ENCODE measurements at places on chromosomes 5 and 9. TPM values are rescaled to one million over a fixed set of nuclear protein-coding genes. Genes with fewer than 3 reads are reported as not detected.

DNA sequence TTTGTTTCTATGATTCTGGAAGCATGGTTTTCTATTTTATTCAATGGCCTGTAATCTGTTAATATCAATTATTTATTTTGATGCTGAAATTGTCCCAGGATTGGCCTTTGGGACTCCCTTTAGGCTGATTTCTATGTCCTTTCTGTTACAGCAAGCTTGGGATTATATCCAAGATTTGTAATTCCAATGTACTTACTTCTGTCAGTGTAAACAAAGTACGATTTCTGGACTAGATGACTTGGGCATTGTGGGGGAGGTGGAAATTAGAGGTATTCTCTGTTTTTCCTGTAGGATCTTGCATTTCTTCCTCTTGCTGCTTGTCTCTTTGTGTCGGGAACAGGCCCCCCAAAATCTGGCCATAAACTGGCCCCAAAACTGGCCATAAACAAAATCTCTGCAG lies 3.7 kb downstream of the PCDHGA12 start:
- H3K4me1 ChIP-seq = no peaks in the 10 kb centered on the region
- no peaks in the 10 kb centered on the region for H3K36me3 ChIP-seq
- DNase-seq = no peak
- H3K27ac ChIP-seq = no peak overlapping the region
- H3K27me3 ChIP-seq = peaks cover 20% of the 10 kb centered on the region

DNA sequence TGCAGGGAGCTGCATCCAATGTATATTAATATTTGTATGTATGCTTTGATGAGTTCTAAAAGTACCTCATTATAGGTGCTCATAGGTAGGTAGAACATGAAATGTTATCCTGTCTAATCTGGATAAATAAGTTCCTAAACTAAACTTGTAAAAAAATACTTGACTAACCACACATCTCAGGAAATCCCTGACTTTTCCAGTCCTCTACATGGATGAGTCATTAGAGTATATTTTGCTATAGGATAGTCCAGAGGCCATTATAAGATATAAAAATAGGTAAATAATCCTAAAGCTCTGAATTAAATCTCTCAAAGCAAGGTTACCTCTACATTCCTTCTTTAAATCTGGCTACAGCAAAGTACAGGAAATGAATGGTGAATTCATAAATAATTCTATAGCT lies 404.3 kb downstream of the RAB3C start:
- DNase-seq = no peak
- H3K27ac ChIP-seq = no peak overlapping the region
- no peaks in the 10 kb centered on the region for H3K4me1 ChIP-seq
- no peaks in the 10 kb centered on the region for H3K27me3 ChIP-seq

- no peaks in the 10 kb centered on the region for H3K4me1 ChIP-seq
- H3K27me3 ChIP-seq = no peaks in the 10 kb centered on the region
- H3K36me3 ChIP-seq = no peaks in the 10 kb centered on the region
- no peak for DNase-seq
Measured at GRCh38 chr5:124080256-124080655, 568.3 kb downstream of the CSNK1G3 start.

DNA sequence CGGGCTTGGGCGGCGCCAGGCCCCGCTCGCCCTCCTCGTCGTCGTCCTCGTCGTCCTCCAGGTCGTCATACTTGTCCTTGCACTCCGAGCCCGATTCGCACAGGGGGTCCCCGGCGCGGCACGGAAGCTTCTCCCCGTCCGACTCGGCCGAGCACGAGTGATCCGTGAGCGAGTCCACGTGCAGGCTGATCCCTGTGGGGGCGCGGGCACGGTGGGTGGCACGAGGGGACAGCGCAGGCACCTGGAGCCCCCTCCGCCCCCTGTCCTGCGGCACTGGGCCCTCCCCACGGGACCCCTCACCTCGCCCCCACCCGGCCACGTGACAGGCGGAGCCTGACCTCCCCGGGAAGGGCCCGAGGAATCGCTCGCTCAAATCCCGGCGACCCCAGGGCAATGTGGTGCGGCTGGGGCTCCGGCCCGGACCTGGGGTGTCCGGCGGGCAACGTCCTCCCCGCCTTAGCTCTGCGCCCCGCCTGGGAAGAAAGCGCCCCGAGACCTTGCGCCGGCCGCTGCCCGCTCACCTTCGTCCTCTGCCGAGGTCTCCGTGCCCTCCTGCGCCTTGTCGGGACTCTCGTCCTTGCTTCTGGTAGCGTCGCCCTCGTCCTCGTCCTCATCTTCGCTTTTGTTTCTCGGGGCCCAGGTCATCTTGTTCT lies 2.5 kb downstream of the IRX2 start:
- no peak overlapping the region for H3K4me3 ChIP-seq
- no peak for DNase-seq
- H3K27ac ChIP-seq = no peak overlapping the region
- no peaks in the 10 kb centered on the region for H3K4me1 ChIP-seq
- no peaks in the 10 kb centered on the region for H3K36me3 ChIP-seq

DNA sequence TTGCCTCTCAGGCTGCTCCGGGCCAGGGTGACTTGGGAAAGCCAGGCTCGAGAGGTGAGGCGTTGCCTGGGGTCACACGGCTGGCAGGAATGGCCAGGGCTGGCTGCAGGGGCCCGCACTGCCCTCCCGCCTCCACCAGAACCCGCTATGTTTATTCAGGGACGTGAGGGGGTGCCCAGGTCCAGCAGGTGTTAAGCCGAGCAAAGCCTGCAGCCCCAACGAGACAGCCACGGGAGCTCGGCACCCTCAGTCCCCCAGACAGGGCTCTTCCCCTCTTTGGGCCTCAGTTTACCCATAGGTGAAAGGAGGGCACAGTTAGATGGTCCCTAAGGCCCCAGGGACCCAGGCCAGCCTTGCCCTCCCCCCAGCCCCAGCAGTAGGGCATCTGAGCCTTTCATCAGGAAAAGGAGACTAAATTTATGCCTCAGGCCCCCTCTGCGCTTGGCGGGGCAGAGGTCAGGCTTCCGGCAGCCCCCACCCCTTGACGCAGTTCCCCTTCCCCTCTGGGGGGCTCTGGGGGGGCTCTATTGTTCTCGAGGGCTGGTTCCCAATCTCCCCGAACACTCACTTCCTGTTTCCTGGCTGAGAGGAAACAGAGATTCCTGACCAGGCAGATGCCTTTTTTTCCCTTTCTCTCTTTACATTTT lies 7.1 kb upstream of the EGFL7 start:
- no peaks in the 10 kb centered on the region for H3K36me3 ChIP-seq
- H3K27me3 ChIP-seq = no peaks in the 10 kb centered on the region
- no peak overlapping the region for H3K27ac ChIP-seq
- no peak overlapping the region for H3K4me3 ChIP-seq

DNA sequence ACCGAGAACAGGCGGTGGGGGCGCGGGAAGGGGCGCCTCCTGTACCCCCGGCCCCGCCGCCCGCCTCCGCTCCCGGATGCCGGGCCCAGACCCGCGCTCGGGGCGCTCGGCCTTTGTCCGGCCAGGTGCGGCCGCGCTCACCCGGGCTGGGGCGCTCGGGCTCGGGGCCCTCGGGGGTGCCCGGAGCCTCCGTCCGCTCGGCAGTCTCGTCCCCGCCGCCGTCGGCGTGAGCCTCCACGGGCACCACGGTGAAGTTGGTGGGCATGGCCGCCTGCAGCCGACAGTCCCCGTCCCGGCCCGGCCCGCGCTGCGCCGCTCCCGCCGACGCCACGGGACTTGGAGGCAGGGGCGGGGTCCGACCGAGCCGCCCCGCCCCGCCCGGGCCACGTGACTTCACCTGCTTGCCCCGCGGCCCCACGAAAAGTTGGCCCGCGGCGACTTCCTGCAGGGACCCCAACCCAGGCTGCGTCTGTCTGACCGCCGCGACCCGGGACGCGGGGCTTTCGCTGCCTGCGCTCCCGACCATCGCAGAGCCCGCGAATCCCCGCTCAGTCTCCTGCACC lies at the start of gene SLC12A7:
Gene SLC12A7 (minus strand): TSS at position 337 of the 563 bp plus-strand sequence. CDS start 72 bp downstream, at position 265.
- H3K27ac ChIP-seq = no peak within 1 kb of the TSS
- H3K27me3 ChIP-seq = peaks cover 3% of the 10 kb centered on the region
- H3K4me3 ChIP-seq = peak within 1 kb of the TSS; percentile 34

GRCh38 chr5:120919017-120919416 lies 454.9 kb downstream of the PRR16 start:
- no peak for DNase-seq
- no peaks in the 10 kb centered on the region for H3K36me3 ChIP-seq
- H3K4me3 ChIP-seq = no peak overlapping the region
- H3K4me1 ChIP-seq = no peaks in the 10 kb centered on the region
- H3K27me3 ChIP-seq = no peaks in the 10 kb centered on the region

DNA sequence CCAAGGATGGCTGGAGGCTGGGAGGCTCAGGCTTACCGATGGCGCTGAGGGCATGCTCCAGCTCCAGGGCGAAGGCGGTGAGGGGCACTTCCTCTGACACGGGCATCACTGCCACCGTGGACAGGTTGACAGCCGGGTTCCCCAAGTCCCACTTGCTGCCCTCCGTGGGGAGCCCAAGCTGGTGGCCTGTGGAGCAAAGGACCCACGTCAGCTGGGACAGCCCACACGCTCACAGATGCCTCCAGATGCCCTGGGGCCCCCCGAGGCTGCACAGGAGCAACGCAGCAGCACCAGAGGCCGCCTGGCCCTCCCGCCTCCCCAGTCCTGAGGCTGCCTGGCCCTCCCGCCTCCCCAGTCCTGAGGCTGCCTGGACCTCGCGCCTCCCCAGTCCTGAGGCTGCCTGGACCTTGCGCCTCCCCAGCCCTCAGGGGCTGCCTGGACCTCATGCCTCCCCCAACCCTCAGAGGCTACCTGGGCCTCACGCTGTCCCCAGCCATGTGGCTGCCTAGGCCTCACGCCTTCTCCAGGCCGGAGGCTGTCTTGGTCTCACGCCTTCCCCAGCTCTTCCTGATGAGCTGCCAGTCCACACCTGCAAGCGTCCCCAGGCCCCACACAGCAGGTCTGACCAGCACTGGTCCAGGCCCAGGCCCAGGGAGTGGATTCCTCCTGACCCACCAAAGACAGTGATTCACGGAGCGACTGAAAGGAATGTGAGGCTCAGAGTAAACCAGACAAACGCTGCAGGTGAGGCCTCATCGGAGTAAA lies 25.6 kb upstream of the NSMF start:
- H3K4me3 ChIP-seq = no peak overlapping the region
- no peak overlapping the region for H3K27ac ChIP-seq
- no peak for DNase-seq
- no peaks in the 10 kb centered on the region for H3K36me3 ChIP-seq

EDIL3 gene
- 0.09 TPM for total RNA-seq

GPSM1 gene
- 14.2 TPM for total RNA-seq
